SJSA1 (cell line): ENCODE measurements at places on chromosomes 11 and 22. TPM values are rescaled to one million over a fixed set of nuclear protein-coding genes. Genes with fewer than 3 reads are reported as not detected.
A peak's percentile ranks its signal among the peaks of the same experiment; 100 is the strongest.

The MYOD1 gene
- total RNA-seq, result not detected in 2 replicates

DNA sequence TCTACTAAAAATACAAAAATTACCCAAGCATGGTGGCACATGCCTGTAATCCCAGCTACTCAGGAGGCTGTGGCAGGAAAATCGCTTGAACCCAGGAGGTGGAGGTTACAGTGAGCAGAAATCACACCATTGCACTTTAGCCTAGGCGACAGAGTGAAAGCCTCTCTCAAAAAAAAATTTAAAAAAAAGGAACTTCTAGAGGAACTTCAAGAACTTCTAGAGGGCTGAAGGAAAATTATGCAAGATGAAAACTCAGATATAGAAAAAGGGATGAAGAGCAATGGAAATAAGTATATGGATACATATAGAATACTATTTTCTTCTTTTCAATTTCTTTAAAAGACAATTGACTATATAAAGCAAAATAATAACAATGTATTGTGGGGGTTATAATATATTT lies 51.2 kb upstream of the PRR5 start:
- no peaks in the 10 kb centered on the region for H3K4me1 ChIP-seq
- no peaks in the 10 kb centered on the region for H3K36me3 ChIP-seq
- DNase-seq, result no peak
- no peaks in the 10 kb centered on the region for H3K27me3 ChIP-seq

DNA sequence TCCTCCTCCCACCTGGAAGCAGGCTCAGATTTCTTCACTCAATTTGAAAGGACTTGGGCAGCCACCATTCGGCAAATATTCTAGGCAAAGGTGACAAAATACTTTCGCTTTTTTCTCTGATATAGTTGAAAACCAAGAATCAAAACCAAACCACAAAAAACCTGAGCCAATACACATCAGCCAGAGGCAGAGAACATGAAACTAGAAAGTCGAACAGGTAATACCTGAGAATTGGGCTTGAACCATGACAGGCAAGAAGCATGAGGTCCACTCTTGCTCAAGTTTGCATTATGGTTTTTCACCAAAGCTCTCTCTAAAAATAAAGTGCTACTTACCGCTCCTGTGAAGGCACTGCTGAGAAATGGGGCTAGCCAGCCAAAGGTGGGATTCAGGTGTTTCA lies 26.2 kb upstream of the LDLRAD3 start:
- no peak for DNase-seq
- no peaks in the 10 kb centered on the region for H3K36me3 ChIP-seq
- peaks cover 11% of the 10 kb centered on the region for H3K4me1 ChIP-seq

- DNase-seq, result no peak
- no peak overlapping the region for H3K4me3 ChIP-seq
- no peaks in the 10 kb centered on the region for H3K27me3 ChIP-seq
- H3K27ac ChIP-seq, result no peak overlapping the region
These were observed 92.0 kb downstream of the SLC17A6 start for GRCh38 chr11:22430141-22430541.

DNA sequence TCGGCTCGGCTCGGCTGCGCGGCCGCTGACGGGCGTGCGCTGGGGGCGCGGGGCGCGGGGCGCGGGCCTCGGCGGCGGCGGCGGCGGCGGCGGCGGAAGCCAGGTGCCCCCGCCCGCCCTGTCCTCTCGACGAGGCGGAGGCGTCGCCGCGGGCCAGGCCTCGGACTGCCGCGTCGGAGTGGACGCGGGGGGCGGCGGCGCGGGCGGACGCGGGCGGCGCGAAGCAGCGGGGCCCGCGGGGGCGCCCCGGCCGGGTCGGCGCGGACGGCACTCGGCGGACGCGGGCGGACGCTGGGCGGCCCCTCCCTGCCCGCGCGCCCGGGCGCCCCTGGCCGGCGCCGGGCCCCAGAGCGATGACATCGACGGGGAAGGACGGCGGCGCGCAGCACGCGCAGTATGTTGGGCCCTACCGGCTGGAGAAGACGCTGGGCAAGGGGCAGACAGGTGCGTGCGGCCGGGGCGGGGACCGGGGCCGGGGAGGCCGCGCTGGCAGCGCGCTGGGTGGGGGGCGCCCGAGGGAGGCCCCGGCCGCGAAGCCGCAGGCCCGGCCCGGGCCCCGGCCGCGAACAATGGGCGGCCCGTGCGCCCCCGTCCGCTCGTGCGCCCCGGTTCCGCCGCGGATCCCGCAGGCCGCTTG lies at the start of gene BRSK2:
Gene BRSK2 (plus strand): TSS at position 3 of the 637 bp plus-strand sequence. CDS start 351 bp downstream, at position 354.
- no peak for DNase-seq
- H3K4me3 ChIP-seq, result peak within 1 kb of the TSS; percentile 32
- H3K4me1 ChIP-seq, result peaks cover 8% of the 10 kb centered on the region
- peaks cover 8% of the 10 kb centered on the region for H3K27me3 ChIP-seq
- no peak within 1 kb of the TSS for H3K27ac ChIP-seq

- DNase-seq, result no peak
- no peaks in the 10 kb centered on the region for H3K27me3 ChIP-seq
- H3K27ac ChIP-seq, result no peak overlapping the region
- no peaks in the 10 kb centered on the region for H3K4me1 ChIP-seq
These were observed 1121.8 kb upstream of the TENM4 start for GRCh38 chr11:80562523-80563125.

GRCh38 chr11:129639300-129639699 lies 176.3 kb upstream of the TMEM45B start:
- H3K36me3 ChIP-seq, result no peaks in the 10 kb centered on the region
- peaks cover 25% of the 10 kb centered on the region for H3K4me1 ChIP-seq
- H3K4me3 ChIP-seq, result no peak overlapping the region
- peak; percentile 52 for DNase-seq
- no peaks in the 10 kb centered on the region for H3K27me3 ChIP-seq
- peak overlapping the region; percentile 60 for H3K27ac ChIP-seq

GRCh38 chr11:30457087-30457486 lies 129.1 kb downstream of the MPPED2 start:
- H3K36me3 ChIP-seq, result no peaks in the 10 kb centered on the region
- no peaks in the 10 kb centered on the region for H3K4me1 ChIP-seq
- no peak overlapping the region for H3K27ac ChIP-seq
- DNase-seq, result no peak
- H3K27me3 ChIP-seq, result no peaks in the 10 kb centered on the region

GRCh38 chr11:128299132-128299726 lies 288.1 kb downstream of the ETS1 start:
- H3K27me3 ChIP-seq, result no peaks in the 10 kb centered on the region
- no peak overlapping the region for H3K4me3 ChIP-seq
- H3K36me3 ChIP-seq, result no peaks in the 10 kb centered on the region
- peak overlapping the region; percentile 82 for H3K27ac ChIP-seq
- H3K4me1 ChIP-seq, result peaks cover 53% of the 10 kb centered on the region

The SMC1B gene
- total RNA-seq, result not detected in 2 replicates

The CD3D gene
- total RNA-seq, result not detected in 2 replicates
